ENCODE measurements at places on chromosomes 11 and 22. TPM values are rescaled to one million over a fixed set of nuclear protein-coding genes. Genes with fewer than 3 reads are reported as not detected.

The HOATZ gene
- total RNA-seq, result not detected

- DNase-seq, result no peak
- no peaks in the 10 kb centered on the region for H3K27me3 ChIP-seq
- H3K36me3 ChIP-seq, result no peaks in the 10 kb centered on the region
- H3K4me1 ChIP-seq, result no peaks in the 10 kb centered on the region
Observed at GRCh38 chr11:98411777-98412176, 609.0 kb upstream of the CNTN5 start.

- no peak overlapping the region for H3K4me3 ChIP-seq
- no peak for DNase-seq
- H3K4me1 ChIP-seq, result no peaks in the 10 kb centered on the region
- H3K27ac ChIP-seq, result no peak overlapping the region
Observed at GRCh38 chr22:24758164-24758799, 16.2 kb downstream of the PIWIL3 start.

DNA sequence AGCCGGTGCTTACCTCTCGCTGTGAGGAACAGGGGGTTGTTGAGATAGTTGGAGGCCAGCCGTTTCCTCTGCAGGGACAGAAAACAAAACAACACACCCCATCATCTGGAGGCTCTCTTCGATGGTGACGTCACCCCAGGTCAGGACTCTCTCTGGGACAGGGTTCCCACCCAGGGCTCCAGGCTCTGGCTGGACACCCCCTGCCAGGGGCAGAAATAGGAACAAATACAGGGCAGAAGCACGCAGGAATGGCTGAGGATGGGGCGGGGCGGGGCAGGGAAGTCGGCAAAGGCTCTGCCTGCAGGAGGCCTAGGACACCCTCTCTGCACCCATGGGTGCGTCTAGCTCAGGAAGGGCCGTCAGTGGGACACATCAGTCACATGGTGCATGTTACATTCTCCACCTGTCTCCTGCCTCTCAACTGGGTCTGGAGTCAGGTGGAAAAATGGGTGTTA lies 118.5 kb downstream of the PHF21B start:
- no peaks in the 10 kb centered on the region for H3K36me3 ChIP-seq
- no peak for DNase-seq
- H3K4me1 ChIP-seq, result no peaks in the 10 kb centered on the region
- H3K27me3 ChIP-seq, result no peaks in the 10 kb centered on the region

DNA sequence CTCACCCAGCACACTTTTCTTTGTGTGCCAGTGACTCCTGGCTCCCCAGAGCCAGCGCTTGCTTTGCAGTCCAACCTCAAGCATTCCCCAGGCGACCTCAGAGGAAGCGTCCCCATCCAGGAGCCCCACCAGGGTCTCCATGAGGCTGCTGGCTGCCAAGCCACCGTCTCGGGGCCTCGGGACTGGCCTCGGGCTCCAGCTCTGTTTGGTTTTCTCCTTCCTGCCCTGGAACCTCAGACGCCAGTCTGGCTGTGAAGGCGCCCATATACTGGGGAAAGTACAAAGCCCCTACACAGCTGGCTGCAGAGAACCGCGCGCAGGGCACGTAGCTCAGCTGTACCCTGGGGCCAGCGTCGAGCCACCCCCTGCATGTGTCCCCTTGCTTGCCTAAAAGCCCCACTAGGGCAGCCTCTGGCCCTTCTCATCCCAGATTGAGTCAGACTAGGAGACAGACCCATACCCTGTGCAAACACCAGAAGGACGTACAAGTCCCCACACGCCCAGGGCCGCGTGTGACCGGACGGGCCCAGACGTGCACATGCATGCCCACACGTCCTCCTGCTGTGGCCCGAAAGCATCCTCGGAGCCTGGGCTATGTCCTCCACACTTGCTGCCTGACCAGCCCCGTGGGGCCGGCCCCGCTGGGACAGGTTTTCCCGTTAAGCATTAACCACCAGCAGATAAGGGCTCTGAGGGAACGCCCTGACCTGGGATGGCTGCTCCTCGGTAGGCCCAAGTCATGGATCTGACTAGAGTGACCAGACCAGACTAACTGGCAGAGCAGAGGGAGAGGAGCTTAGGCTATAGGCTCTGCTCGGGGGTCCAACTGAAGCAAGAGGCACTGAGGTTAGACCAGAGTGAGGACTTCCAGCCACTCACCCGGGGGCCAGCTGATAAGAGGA lies 4.2 kb upstream of the SYT8 start:
- H3K4me3 ChIP-seq, result no peak overlapping the region
- H3K27ac ChIP-seq, result no peak overlapping the region
- no peak for DNase-seq
- peaks cover 65% of the 10 kb centered on the region for H3K4me1 ChIP-seq

DNA sequence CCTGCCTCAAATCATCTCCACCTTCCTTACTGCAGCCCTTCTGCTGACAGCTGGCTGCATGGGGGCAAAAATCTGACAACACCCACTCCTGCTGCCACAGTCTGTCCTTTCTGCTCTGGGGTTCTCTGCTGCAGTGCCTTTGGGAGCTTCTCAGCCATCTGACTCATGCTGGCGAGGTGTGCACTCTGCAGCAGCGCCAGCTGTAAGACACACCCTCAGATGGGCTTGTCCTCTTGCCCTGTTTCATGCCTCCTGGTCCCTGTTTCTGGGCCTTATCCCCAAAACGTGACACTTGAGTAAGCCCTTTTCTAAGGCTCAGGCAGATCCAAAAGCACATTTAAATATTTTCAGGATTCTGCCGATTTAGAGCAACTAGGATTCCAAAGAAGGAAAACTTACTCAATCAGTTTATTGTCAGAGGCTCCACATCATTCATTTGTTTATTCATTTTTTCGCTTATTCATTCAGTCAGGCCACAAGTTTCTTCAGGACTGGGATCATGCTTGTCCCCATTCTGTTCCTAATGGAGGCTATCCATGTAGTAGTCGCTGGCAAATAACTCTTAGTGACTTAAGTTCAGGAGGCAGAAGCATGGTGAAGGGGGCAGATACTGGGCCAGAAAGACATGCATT lies 60.2 kb downstream of the SMIM38 start:
- H3K4me3 ChIP-seq, result no peak overlapping the region
- H3K36me3 ChIP-seq, result no peaks in the 10 kb centered on the region
- peaks cover 12% of the 10 kb centered on the region for H3K4me1 ChIP-seq
- DNase-seq, result peak; percentile 79

- H3K27me3 ChIP-seq, result no peaks in the 10 kb centered on the region
- no peak overlapping the region for H3K27ac ChIP-seq
- H3K36me3 ChIP-seq, result no peaks in the 10 kb centered on the region
- no peak for DNase-seq
- H3K4me3 ChIP-seq, result no peak overlapping the region
- no peaks in the 10 kb centered on the region for H3K4me1 ChIP-seq
Observed at GRCh38 chr22:44862981-44863860, 110.8 kb downstream of the ARHGAP8 start.

GRCh38 chr11:3092603-3093141 lies 35.4 kb upstream of the CARS1 start:
- peak; percentile 96 for DNase-seq
- H3K4me1 ChIP-seq, result peaks cover 22% of the 10 kb centered on the region
- no peaks in the 10 kb centered on the region for H3K36me3 ChIP-seq

The RAB39A gene
- 1.7 TPM for total RNA-seq

All from vagina (tissue), 2 donors.